Eye (tissue), 1 donor: ENCODE measurements at places on chromosomes 3 and 15.

GRCh38 chr15:75544359-75544758 is 34.8 kb downstream of the PTPN9 start:
- DNase-seq = no peak

GRCh38 chr15:87038404-87038803 is 958.7 kb downstream of the AGBL1 start:
- no peak for DNase-seq

- DNase-seq = no peak
Observed at GRCh38 chr15:91751611-91752010, 101.9 kb upstream of the SLCO3A1 start.

DNA sequence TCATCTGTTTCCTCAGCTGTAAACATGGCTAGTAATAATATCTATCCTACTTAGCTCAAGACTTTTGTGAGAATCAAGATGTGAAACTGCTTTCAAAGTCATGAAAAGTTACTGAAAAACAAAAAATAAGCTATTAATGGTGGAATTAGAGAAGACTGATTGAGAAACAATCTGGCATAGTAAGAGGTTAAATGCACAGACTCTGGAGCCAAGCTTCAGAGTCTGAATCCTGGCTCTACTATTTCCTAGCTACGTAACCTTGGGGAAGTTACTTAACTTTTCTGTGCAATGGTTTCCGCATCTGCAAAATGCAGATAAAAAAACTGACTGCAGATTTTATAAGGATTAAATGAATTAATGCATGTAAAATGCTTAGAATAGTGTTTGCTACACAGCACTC is 28.8 kb downstream of the LRRFIP2 start:
- no peak for DNase-seq

DNA sequence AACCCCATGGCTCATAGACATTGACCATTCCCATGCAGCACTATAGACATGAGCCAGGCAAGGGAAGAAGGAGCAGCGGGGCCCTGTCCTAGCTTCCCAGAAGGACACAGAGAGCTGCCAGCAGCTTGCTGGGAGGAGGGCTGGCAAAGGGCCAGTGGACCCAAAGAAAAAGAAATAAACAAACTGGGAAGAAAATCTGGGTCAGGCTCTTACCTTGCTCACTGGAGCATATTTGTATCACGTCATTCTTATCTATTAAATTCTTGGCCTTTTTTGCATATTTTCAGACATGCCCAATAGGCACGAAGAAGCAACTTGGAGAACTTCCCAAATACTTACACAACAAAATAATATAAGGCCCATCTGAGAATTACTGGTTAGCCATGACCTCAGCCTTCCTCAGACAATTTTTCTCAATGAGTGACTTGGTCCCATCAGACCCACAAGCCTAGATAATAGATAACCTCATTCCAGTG is 28.4 kb downstream of the RASGRP1 start:
- DNase-seq = peak; percentile 29

- peak; percentile 79 for DNase-seq
Observed at GRCh38 chr15:52790941-52791751, 1.0 kb upstream of the ONECUT1 start.

DNA sequence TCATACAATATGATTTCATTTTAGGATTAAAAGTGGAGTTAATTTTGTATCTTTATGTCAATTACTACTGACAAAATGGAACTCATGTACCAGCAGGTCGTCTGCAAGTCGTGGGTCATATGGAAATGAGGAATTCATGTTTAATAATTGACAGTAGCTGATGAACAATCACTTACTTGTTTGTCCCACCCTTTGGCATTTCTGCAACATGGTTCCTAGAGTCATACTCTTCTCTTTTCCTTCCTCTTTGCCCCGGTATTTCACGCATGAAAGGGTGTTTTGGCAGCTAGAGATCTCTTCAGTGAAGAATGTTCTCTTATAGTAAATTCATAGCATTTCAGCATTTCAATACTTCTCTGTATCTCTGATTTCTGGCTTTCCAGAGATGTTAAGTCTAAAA is 133.3 kb upstream of the SLC24A5 start:
- DNase-seq = no peak

- no peak for DNase-seq
Observed at GRCh38 chr3:85572426-85572825, 613.6 kb downstream of the CADM2 start.

- DNase-seq = no peak
Observed at GRCh38 chr3:56980798-56981390, 79.6 kb upstream of the SPATA12 start.

DNA sequence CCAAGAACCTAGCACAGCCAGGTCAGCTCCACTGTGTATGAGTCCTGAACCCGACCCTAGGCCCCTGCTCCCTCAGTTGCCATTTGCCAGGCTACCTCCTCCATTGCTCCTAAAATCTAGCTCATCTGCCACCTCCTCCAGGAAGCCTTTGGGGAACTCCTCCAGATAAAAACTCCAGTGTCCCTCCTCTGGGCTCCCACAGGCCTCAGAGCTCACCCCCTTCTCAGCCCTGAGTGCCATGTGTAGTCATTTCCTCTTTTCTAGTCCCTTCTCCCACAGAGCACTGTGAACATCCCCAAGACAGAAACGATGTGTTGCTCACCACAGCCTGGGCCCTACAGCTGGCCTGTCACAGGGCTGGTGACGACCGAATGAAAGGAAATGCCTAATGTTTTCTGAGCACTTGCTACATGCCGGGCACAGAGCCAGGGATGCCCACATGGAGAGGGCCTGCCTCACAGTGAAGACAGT is 61.0 kb downstream of the IQSEC1 start:
- DNase-seq = no peak
